ENCODE measurements at places on chromosomes 5 and 9. TPM values are rescaled to one million over a fixed set of nuclear protein-coding genes. Genes with fewer than 3 reads are reported as not detected.
A peak's percentile ranks its signal among the peaks of the same experiment; 100 is the strongest.

- DNase-seq: no peak
These were observed 325.3 kb downstream of the TLE1 start for GRCh38 chr9:81363916-81364480.

The PLPP7 gene
- 107 TPM for total RNA-seq

GRCh38 chr5:57325678-57326397 is 152.0 kb downstream of the GPBP1 start:
- no peak for DNase-seq

DNA sequence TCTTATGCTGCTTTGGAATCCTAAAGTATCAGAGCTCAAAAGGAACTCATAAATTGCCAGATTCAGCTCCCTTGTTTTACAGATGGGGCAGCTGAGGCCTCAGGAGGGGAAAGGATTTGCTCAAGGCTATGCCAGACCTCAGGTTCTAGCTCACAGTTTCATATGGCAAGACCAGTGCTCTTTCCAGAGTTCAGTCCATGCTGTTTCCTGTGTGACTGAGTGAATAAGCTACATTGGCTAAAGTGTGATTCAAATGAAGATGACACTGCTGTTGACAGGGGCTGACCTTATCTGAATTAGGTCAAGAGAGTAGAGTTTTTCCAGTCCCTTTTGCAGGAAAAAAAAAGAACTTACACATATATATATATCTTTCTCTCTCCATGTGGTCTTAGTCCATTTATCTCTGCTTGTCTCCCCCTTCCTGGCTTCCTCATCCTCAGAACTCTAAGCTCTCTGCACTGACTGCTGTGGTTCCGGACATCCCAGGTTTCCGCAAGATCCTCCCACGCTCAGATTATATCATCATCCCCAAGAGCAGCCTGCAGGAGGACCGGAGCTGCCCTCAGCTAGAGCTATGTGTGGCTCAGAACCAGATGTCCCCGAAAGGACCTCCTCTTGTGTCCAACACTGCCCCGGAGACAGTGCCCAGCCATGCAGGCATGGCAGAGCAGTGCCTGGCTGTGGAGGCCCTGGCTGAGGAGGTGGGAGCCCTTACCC is 9.3 kb downstream of the HMGXB3 start:
- no peak for DNase-seq

- no peak for DNase-seq
These were observed at the start of gene NREP for GRCh38 chr5:111756581-111757354. TSS of gene NREP (minus strand) at chr5:111757194. CDS start at chr5:111755772, 1,422 bp downstream.

GRCh38 chr9:104028827-104029226 is 65.3 kb upstream of the SMC2 start:
- DNase-seq: no peak

GRCh38 chr5:133742431-133742988 is 130.2 kb upstream of the FSTL4 start:
- no peak for DNase-seq

DNA sequence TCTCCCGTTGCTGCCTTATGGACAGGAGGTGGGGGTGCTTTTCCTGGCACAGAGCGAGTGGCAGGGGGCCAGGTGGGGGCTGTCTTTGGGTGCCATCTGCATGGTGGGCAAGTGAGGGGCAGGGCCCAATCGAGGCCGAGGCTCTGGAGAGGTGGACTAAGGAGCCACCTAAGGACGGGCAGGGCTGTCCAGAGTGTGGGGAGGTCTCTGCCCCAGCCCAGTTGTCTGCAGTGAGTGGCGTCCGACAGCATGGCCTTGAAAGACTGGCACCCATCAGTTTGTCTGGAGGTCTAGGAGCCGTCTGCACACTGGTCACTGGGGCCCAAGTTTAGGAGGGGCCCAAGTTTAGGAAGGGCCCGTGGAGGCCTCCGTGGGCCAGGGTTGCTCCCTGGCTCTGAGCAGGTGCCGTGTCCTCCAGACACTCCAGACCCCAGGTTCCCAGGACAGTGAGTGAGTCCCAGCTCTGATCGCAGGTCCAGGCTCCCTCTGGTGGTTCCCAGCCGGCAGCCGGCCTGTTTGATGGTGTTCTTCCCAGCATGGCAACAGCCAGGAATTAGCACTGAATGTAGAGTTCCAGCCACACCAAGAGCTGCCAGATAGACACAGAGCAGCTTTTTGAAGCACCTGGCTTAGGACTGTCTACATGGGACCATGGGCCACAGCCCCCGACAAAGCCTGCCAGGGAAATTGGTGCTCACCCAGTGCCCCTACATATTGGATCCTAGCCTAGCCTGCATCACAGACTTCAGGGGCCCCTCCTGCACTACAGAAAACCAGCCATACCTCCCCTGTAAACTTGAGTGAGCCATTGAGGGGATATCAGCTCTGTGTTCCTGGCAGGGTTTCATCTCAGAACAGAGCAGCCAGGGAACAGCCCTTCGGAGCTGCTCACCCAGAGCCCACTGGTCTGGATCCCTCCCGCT is 120.9 kb downstream of the WNK2 start:
- peak; percentile 77 for DNase-seq

DNA sequence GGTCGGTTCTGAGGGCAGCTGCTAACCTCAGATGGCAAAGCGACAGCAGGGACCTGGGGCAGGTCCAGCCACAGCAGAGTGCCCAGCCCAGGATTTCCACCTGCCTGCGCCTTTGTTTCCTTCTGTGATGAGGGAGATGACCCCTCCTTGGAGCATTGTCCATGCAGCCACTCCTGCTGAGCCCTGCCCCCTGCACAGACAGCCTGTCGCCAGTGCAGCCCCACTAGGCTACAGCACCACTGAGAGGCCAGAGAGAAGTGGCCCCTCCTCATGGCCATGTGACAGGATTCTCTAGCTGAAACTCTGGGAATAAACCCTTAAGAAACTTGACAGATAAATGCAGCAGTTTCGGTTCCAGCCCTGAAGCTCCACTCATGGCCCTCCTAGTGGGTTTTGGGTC is 10.5 kb upstream of the MRNIP start:
- DNase-seq: no peak

The ORM2 gene
- not detected for total RNA-seq

DNA sequence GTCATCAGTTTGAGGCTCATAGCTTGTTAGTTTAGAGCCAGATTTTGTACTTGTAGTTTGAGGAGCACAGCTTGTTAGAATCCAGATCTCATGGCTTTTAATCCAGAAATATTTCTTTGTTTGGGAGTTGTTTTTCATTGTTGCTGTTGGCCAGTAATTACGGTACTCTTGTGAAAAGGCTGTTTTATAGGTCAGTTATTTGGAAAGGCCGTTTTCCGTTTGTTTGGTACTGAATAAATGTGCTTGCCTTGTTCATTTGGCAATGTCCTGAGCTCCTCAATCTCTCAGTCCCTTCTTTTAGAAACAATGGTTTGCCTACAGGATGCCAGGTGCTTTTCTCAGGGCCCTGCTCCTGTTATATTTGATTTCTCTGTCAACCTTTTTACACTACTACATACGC is 4.5 kb upstream of the MOB3B start:
- DNase-seq: no peak

- no peak for DNase-seq
These were observed 30.4 kb upstream of the CTSL start for GRCh38 chr9:87695523-87695922.

DNA sequence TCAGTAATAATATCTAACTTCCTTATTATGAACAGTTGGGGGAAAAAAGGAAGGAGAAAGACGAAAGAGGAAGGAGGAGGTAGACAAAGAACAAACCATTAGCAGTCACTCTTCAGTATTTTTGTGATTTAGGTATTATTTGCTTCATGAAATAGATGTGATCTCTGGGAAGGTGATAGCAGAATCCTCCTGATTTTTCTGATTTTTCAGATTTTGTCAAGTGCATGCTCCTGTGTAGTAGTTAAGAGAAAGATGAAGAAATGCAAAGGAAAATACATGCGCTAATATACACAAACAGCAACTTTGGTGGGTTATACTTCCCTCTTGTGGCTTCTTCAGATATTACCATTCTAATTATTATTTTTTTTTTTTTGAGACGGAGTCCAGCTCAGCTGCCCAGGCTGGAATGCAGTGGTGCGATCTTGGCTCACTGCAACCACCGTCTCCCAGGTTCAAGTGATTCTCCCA is 31.6 kb downstream of the LMNB1 start:
- no peak for DNase-seq

DNA sequence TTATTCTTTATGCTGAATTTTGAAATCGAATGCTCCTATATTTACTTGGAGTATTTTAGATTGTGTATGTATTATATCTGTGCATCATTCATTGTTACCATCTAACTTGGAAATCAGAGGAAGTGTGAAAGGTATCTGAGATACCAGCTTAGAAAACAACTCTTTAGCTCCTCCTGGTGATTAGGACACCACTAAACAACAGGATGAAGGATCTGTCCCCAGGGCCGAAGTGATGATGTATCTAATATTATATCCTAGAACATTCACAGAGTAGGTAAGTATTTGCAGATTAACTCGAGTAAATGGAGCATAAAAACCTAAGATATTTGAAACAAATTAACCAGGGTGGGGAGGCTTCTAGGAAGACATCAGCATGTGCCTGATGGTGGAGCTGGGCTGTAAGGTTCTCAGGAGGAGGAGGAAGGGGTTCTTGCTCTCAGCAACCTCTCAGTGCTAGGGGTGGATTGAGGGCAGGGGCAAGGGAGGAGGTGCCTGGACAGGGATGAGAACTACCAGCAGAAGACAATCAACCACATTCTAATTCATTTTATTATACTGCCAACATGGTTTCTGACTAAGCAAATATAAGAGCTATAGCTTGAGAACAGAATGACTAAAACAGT is 2.6 kb upstream of the NFIL3 start:
- DNase-seq: no peak

- DNase-seq: peak; percentile 53
These were observed 12.2 kb downstream of the CCNI2 start for GRCh38 chr5:132759114-132760048.

- no peak for DNase-seq
These were observed 10.6 kb upstream of the SEMA6A start for GRCh38 chr5:116585227-116585626.

DNA sequence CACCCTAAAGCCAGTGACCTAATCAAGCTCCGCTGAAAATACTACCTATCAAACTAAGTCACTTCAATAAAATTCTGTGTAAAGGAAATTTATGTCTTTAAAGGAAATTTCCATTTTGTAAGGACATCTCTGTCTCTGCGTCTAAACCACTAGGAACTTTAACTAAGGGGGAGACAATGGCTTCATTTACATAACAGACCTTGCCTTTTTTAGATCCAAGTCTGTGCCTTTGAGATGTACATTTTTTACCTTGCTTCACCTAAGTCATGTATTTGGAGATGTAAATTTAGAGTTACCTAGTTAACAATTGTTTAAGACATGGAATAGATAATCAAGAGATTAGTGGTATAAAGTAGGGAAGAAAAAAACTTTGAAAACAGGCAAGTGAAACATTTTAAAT is 10.2 kb upstream of the GLT6D1 start:
- DNase-seq: no peak

DNA sequence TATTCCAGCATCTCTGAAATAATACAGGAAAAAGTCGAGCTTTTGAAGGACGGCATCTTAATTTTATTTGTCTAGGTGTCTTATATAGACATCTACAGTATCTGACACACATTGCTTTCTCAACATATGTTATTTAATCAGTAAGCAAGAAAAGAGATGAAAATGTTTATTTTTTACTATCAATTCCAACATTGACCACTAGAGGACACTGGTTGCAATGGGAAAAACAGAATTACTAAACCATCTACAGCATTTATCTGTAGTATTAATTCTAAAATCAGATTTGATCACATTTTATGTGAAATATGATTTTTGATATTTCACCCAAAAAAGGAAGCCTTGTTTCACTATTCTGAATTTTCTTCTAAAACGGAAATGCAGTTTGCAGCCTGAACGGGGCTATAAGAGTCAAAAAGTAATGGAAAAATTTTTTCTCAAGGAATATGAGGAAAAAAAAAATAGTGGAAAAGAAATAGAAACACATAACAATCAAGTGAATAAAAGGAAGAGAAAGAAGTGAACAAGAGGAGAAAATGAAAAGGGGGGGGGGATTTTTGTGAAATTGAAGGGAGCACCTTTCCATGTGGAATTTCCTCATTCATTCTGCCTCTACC is 98.6 kb downstream of the OSTF1 start:
- no peak for DNase-seq

- DNase-seq: no peak
These were observed 152.7 kb downstream of the FSTL4 start for GRCh38 chr5:133459474-133460160.
